Activated naive CD4-positive, alpha-beta T cell treated with Interleukin-2 at 50 U/mL for 16 hours (primary cell): ENCODE measurements at places on chromosomes 6 and 20.

DNA sequence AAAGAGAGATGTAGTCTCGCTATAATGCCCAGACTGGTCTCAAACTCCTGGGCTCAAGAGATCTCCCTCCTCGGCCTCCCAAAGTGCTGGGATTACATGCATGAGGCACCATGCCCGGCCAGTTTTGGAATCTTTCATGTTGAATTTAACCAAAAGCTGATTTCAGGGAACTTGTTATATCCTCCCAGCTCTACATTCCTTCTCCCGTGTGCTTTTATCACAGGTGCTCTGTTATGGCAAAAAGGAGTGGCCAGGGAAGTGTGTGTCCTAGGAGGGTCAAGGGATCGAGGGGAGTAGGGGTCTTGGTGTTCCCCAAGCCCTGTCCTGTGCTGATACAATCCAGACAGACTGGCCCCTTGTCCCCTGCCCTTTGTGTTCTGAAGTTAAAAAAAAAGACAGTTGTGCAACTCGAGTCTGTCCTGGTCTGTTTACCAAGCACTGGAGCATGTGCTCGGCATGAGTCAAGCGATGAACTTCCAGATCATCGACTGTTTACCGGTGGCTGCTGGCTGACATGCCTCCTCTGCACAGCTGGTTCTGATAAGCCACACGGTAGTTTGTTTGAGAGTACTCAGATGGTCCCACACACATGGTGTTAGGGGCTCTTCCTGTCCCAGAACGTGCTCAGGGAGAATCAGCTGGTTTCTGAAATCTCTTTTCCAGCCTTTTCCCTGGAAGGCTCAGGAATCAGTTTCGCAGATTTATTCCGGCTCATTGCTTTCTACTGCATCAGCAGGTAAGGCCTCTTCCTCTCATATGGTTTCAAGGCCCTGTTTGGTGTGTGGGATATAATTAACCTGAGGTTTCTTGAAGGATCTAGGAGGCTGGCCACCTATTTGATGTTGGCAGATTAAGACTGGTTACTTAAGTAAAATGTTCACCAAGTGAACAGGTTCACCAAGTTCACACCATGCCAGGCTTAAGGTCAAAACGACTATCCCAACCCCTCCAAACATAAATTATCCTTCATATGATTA is 52.6 kb upstream of the NAA20 start:
- DNase-seq: no peak

- DNase-seq: no peak
Measured at GRCh38 chr6:93412452-93412851, 6.9 kb downstream of the EPHA7 start.

DNA sequence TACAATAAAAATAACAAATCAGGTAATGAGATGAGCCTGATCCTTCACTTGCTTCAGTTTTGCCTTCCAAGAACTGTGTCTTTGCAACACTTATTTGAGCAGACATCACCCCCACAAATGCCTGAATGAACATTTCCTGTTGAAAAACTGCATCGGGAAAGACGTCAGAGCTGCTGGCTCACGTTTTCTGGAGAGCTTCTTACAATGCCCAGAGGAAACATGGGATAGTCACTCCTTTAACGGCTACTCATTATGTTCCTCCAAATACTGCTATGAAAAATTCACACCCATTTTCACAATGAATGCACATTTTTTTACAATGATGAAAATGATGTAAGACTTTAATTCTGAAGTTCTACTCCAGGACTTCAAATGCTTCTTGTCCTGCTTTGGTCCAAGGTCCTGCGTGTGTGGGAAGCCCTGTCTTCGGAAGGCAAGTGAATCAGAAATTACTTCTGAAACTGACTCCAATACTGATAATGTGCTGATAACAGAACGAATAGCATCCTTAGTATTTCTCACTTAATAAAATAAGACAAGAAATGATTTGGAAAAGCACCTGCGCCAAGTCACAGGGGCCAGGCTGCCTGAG is 238.0 kb downstream of the ANKRD60 start:
- no peak for DNase-seq

GRCh38 chr6:35919085-35919826 is 1.6 kb downstream of the SRPK1 start:
- DNase-seq: no peak

DNA sequence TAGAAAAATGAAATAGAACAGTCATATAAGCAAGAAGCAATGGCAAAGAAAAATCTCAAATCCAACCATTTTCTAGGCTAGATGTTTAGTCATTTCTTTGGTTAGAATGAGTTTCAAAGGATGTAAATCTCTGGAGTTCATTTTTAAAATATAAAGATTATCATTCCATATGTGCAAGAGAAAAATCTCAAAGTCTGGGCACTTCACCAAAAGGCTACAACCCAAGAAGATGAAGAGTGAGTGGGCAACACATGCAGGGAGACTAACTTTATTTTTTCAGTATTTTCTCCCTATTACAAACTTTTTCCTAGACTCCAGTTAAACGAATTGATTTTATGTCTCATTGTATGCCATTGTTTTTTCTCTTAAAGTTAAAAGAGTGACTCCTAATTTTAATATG is 83.6 kb downstream of the PHACTR1 start:
- no peak for DNase-seq

- no peak for DNase-seq
Measured at GRCh38 chr6:32196682-32197616, 4.5 kb upstream of the GPSM3 start.
